ENCODE measurements at places on chromosomes 11 and 22.

DNA sequence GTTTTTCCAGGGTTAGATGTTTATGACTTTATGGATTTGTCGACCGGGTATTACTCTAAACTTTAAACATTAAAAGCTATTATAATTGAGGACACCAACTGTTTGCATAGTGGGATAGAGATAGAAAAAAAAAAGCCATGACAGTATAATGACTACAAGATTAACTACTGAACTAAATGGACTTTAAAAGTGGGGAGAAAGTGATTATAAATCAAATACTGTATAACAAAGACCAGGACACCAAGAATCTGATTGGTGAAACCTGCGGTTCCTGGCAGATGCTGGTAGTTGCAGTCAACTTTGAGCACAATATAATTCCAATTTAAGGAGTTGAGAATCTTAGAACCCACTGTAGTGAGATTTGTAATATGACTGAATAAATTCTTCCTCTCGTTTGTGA, 2.5 kb downstream of the CRKL start:
- DNase-seq = no peak

- no peak for DNase-seq
These were observed 125.9 kb downstream of the UVRAG start for GRCh38 chr11:75940911-75941310.

- DNase-seq = no peak
These were observed 50.5 kb upstream of the CARS1 start for GRCh38 chr11:3107608-3108182.

DNA sequence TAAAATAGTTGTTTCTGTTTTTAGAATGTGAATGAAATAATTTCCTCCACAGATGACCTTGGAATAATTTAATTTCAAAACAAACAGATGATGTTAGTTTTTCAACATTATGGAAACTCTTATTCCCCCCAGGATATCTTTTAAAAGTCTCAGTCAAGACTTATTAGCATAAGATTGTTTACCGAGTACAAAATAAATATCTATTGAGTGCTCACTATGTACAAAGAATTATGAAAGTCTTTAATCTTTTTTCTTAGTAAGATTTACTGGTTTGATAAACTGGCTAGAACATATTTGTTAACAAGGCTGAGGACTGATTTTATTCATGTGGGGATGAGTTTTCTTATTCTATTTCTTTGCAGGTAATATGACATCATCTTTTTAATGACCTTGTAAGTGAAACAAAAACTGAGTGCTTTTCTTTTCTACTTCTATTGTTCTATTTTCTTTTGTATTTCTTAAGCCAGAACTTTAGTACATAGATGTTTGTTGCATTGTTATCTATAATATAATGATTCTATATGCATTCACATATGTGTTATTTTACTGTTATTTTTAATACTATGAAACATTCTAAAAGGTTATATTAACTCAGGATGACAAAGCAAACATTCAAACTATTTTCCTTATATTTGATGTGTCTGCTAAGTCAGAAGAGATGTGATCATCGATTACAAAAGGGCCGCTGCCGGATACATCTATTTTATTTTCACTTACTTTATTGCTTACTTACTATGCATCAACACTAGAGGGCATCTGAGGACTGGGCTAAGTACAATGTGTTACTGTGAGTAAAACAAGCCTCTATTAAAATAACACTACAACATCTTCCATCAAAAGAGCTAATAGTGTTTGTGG, 111.0 kb upstream of the ARHGAP42 start:
- peak; percentile 16 for DNase-seq

GRCh38 chr22:19892257-19892879, 37.7 kb upstream of the GNB1L start:
- DNase-seq = no peak

DNA sequence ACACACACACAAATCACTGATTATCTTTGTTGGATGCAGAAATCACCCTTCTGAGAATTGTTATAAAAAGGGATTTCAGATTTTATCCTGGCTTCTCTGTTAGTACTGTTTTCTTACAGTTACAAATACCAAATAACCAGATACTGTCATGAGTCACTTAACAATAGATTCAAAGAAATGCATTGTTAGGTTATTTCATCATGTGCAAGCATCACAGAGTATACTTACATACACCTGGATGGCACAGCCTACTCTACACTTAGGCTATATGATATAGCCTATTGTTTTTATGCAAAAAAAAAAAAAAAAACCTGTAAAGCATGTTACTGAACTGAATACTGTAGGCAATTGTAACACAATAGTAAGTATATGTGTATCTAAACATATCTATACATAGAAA, 319.2 kb upstream of the ARHGAP42 start:
- DNase-seq = no peak

- DNase-seq = no peak
These were observed 49.0 kb downstream of the OR4D9 start for GRCh38 chr11:59560290-59560701.

DNA sequence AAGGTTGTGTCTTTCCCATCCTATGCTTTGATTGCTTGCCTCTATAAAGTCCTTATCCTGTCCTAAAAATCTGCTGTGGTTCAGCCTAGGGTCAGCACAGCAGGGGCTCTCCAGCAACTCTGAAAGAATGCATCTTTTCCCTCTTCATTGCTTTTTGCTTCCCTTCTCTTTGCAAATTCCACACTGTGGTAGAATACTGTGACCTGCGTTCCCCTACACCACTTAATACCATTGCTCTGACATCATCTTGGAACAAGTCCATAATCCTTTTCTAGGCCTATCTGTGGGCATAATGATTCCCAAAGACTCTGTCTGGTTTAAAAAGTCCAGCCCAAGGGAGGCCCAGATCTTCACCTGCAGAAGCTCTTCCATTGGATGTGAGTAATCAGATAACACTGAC, 177.7 kb downstream of the NAV2 start:
- DNase-seq = no peak

- peak; percentile 34 for DNase-seq
These were observed 1.2 kb upstream of the CERK start for GRCh38 chr22:46739094-46739870.

- DNase-seq = no peak
These were observed 69.1 kb upstream of the MYOD1 start for GRCh38 chr11:17650127-17650911.

DNA sequence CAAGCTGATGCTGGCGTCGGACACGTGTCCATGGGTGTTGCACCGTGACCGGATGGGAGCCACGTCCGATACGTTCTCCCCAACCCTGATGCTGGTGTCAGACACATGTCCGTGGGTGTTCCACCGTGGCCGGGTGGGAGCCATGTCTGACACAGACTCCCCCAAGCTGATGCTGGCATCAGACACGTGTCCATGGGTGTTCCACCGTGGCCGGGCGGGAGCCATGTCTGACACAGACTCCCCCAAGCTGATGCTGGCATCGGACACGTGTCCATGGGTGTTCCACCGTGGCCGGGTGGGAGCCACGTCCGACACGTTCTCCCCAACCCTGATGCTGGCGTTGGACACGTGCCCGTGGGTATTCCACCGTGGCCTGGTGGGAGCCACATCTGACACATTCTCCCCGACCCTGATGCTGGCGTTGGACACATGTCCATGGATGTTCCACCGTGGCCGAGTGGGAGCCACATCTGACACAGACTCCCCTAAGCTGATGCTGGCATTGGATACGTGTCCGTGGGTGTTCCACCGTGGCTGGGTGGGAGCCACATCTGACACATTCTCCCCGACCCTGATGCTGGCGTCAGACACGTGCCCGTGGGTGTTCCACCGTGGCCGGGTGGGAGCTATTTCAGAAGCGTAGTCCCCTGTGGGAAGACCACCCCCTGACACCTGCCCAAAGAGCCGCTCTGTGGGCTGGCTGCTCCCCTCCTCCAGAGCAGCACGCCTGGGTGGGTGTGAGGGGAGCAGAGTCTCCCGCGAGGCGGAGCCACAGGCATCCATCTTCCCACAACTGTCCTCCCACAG, 20.0 kb downstream of the SELENOO start:
- DNase-seq = no peak

DNA sequence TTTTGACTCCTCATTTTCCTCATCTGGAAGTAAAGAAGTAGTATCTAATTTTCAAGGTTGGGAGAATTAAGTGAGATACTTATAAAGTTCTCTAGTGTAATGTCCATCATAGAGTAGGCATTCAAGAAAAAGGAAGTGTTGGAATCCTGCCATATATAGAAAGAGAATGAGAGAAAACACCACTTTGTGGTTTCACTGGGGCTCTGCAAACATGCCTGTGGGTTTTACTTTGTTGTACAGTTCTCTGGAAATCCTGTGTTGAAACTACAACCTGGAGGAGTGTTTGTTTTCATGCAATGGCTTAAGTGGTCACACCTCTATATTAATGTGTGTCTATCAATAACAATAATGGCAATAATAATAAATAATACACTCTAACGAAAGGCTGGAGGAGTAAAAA, 741.7 kb downstream of the NELL1 start:
- no peak for DNase-seq

GRCh38 chr11:1116104-1116503, 41.4 kb downstream of the MUC2 start:
- no peak for DNase-seq

GRCh38 chr22:29003975-29004646, 57.5 kb downstream of the C22orf31 start:
- no peak for DNase-seq

GRCh38 chr11:107840129-107840484, 18.5 kb downstream of the SLC35F2 start:
- no peak for DNase-seq

- DNase-seq = peak; percentile 10
These were observed 500 bp upstream of the ADSL start for GRCh38 chr22:40345815-40346184.

DNA sequence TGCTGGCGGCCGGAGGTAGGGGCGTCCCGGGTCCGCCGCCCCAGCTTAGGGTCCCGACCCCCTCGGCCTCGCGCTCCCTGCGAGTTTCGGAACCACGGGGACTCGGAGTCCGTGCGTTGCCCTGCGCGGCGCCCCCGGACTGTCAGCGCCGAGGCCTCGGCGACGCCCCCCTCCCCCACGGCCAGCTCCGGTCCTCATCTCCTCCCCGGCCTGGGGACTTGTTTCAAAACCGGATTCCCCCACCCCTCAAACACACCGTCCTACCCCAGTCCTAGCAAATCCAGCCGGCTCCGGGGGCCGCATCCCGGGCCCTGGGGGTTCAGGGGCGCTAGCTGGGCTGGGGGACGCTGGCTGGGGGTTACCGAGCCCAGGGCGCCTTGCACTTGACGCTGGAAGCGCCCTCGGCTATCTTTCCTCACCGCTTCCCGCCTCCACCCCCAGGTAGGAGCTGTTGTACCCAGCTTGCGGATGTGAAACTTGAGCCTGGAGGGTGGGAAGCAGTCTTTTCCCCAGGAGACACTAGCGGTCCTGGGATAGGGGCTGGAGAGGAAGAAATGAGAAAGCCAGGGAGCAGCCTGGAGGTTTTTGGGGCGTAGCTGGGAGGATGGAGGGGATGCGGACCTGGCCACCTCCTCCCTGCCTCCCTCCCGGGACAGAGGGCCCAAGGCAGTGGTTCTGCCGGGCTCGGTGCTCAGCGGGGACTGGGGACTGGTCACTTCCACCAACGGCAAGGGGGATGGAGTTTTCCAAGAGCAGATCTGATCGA, 550 bp downstream of the FBLN1 start:
- no peak for DNase-seq

GRCh38 chr11:80603472-80603871, 1162.6 kb upstream of the TENM4 start:
- no peak for DNase-seq

DNA sequence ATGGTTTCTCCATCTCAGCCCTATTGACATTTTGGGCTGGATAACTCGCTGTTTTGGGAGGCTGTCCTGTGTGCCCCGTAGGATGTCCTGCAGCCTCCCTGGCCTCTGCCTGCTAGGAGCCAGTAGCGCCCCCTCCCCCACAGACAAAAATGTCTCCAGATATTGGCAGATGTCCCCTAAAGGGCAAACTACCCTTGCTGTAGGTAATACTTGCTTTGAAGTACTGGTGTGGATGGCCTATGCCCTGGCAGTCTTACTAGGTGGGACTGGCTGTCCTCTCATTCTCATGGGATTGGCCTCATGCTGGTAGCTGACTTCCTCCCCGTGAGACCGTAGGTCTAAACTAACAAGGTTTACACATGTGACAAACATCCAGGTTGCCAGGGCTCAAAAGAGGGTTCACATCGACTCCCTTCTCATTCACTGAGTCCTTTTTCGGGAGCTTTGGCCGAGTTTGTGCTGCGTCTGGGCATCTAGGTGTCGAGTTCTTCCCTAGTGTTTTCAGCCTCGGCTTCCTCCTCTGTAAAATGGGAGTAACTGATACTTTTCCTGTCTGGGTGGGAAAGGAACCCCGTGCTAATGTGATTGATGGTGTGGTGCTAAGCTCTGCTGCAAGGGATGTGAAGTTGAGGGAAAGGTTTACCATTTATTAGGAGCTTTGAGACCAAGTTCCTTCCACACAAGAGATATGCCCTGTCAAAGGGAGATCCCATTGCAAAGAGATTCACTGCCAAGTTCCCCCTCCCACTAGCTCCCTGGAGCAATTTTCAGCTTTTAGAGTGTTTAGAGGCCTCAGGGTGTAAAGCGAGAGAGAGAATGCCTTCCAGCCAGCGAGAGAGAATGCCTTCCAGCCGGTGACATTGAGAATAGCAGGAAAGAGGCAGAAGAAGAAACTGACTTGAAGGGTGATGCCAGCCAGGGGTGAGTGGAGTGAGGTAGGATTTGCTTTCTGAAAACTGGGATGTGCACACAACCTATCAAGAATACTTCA, 17.0 kb downstream of the PTPRJ start:
- DNase-seq = no peak

DNA sequence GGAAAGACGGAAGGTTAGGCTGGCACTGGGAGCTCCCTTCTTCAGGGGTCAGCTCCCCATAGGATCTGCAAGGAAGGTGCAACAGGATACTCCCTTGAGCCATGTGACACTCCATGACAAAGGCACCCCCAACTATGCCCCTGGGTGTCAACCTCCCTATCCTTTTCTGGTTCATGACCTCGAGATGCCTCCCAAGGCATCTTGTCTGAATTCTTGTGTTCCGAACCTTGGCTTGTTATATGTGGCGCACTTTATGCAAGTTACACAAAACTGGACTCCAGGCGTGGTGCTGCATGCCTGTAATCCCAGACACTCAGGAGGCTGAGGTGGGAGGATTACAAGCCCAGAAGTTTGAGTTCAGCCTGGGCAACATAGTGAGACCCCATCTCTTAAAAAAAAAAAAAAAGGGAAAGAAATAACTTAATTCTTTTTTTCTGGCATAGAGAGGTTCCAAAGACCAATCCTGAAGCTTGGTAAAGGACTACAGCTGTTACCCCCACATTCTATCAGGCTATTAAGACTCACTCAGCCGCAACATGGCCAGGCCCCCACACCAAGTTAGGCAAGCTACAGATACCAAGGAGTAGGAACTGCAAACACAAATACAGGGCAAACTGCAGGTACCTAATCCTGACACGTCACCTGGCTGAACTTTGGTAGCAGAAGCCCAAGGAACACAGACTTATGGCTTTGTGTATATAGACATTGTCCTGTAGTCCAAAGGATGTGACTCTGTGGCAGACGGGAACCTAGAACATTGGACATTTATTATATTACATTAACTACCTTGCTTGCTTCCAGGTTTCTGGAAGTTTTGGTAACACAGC, 1.4 kb downstream of the C11orf24 start:
- DNase-seq = no peak

- no peak for DNase-seq
These were observed 27.7 kb downstream of the RSPH14 start for GRCh38 chr22:23113847-23114720.

Data from amniotic stem cell (primary cell).